GM18507 (cell line): ENCODE measurements at places on chromosomes 16 and 17.

GRCh38 chr17:6524520-6524919, 31.8 kb downstream of the PITPNM3 start:
- no peak for DNase-seq

DNA sequence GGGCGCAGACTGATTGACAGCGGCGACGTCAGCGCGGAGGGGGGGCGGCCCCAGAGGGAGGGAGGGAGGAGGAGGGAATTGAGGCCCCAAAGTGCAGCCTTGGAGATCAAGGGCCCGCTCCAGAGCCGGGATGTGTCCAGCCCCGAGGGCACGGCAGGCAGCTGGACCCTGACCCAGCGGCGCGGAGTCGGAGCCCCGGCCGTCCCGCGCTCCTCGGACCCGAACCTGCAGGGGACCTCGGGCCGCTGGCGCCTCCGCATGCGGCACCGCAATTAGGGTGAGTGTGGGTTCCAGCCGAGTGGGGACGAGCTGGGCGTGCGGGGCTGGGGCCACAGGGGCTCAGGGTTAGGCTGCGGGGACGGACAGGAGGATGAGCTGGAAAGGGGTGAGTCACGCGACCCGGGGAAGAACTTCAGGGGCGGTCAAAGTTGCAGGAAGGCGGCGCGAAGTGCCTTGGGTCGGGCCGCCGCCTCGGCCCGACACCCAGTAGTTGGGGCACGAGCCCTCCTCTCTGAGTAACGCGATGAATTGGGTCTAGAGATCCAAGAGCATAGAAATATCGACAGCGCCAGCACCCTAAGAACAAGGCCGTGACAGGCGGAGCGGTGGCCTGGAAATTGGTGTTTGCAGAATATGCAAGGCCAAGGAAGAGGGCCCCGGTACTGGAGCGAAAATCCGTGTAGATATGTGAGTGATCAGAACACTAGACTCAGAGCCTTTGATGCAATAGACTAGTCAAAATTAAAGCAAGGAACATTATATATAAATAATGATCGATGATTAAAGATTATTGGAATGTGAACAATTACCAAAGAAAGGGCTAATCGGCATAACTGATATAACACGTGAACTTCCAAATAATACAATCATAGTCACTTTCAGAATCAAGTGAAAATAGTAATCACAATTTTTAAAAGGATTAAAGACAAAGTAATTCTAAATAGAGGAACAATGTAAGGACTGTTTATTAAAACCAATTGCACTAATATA, at the start of gene TBX4:
Gene TBX4 (plus strand): TSS at position 122 of the 990 bp plus-strand sequence. CDS start 4,069 bp downstream, outside the sequence.
- no peak for DNase-seq

DNA sequence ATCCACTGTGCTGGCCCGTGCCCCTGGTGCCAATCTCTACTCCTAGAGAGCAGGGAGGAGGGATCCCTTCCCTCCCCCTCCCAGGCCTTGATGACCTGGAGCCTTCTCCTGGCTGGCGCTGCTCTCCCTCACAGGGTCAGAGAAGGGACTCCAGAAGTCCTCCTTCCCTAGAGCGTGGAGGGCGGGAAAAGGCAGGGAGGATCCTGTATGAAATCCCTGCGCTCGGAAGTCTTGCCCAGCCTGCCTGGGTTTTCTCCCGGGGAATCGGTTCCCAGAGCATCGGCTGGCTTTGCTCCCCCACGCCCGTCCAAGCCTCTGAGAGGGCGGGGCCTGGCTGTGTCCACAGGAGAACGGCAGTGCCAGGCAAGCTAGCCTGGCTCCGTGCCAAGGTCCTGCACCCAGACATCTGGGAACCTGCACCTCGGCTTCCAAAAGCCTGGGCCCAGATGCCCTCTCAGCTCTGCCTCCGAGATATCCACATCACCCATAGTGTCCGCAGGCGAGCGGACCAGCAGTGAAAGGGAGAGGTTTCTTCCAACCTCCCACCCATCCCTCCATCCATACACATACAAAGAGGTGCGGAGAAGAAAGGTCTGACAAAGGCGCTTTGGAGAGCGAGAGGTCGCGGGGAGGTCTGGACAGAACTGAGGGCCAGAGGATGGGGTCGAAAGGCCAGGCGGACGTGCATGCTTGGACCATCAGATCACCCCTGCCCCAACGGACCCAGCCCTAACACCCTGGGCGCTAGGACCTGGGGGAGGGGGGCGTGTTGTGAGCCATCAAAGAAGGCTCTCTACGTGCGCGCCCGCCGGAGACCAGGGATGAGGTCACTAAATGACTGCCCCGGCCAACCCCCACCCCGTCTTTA, 1.1 kb downstream of the MPP2 start:
- DNase-seq = no peak

- no peak for DNase-seq
Measured at GRCh38 chr16:23206986-23207385, 24.4 kb downstream of the SCNN1G start.

DNA sequence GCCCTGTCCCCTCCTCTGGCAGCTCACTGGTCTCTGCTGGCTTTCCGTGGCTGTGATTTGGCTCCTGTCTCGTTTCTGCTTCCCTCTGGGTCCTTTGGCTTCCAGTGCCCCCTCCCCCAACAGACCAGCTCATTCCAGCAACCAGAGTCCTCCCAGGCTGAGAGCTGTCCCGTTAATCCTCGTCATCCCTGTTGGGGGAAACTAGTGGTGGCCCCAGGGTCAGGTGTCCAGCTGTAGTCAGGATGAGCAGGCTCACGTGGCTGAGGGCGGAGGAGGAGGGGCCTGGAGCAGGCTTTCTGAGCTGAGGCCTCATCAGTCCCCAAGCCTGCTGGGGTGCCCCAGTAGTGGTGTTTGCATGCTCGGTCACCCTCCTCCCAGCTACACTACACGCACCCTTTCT, 10.7 kb upstream of the CBX4 start:
- DNase-seq = no peak

DNA sequence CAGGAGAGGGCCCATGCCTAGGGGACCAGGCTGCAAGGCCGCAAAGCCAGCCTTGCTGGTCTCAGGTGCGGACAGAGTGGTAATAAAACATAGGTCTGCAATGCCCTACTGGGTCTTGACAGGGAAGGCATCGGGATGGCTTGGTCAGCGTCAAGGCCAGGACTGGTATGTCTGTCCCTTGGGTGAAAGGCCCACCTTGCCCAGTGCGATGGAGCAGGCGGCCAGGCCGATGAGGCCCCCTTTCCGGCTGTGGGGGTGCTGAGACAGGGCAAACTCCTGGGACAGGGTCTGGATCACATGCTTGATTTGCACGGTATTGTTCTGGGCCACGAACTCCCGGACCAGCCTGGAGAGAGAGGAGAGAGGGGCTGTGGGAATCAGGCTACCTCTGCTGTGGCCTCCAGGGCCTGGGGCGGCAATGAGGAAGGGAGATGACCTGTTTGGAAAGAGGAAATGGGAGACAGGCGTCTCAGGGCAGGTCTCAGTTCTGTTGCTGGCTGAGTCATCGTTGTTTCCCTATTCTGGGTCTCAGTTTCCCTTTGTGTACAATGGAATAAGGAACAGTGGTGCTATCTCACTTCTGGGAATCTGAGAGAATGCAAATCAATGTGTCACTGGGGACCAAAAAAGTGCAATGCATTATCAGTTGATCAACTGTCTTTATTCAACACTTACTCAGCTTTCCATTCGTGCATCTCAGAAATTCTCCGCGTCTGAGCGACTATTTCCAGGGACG, 14.8 kb downstream of the VAC14 start:
- DNase-seq = no peak

- no peak for DNase-seq
Measured at GRCh38 chr16:58128181-58128631, 975 bp downstream of the CFAP20 start.

- DNase-seq = no peak
Measured at GRCh38 chr17:82806645-82807044, 33.2 kb downstream of the ZNF750 start.

DNA sequence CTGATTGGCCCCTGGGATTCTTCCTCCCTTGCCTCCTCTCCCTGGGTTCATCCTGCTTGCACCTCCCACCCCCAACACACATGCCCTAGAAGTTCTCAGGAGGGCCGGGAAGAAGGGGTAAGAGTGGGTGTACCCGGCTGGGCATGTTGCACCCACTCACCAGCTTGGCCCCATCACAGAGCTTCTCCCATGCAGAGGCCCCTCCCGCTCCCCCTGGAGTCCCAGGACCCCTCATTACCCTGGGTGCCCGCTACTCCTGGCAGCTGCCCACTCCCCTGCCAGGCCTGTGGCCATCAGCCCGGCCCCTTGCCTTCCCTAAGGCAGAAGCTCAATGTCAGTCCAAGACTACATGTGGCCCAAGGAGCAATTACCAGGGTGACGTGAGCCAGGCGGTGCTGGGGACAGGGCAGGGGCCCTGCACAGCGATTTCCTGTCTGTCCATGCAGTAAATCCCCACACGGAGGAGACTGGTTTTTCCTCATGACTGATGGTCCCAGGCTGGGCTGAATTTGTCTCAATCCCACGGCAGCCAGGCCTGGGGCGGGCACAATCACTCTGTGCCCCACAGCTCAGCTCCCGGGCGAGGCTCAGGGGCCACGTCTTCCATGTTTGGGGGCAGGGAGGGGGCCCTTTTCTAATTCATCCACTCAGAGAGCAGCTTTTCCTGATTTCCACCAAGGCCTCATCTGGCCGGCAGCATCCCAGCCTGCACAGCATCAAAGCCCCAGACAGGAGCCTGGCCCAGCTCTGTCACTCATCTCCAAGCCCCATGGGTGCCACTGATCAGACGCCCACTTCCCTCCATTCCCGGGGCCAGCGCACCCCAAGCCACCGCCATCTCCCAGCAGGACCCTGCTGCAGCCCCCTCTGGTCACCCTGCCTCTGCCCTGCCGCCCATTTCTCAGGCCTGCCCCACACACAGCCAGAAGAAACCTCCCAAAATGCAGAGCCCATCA, 234.7 kb downstream of the KATNIP start:
- DNase-seq = no peak

GRCh38 chr16:80092681-80093080, 448.1 kb upstream of the DYNLRB2 start:
- no peak for DNase-seq

GRCh38 chr16:85384833-85385462, 228.2 kb upstream of the GSE1 start:
- no peak for DNase-seq

- DNase-seq = no peak
Measured at GRCh38 chr16:30488764-30489605, 16.4 kb downstream of the ITGAL start.

DNA sequence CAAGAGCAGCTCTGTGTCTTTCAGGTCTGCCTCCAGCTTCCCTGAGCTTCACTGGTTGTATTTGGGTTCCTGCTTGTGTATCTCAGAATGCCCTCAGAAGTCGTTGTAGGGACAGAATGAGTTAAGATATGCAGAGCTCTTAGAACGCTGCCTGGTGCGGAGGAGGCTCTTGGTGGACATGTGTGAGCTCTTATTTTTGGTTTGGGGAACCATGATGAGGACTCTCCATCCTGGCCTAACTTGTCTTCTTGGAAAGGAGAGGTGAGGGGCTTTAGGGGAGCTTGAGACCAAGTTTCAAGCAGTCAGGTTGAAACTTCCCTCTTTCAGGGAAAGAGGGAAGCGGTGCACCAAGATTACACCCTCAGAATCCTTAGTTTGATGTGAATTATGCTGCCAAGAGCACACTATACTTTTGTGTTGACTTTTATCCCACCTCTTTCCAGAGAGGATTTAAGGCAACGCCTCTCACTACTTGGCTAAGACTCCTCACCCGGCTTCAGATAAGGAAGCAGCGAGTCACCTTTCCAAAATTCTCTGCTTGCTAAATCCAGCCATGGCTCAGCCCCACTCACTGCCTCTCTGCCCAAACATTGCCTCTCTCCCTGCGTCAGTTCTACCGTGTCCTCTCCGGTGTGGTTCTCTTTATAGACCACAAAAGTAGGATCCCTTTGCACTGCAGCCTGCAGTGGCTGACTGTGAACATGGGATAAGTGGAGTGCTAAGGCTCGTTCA, 12.7 kb downstream of the CDK5RAP3 start:
- no peak for DNase-seq

- DNase-seq = no peak
Measured at GRCh38 chr16:6891496-6891895, 441.1 kb upstream of the RBFOX1 start.

DNA sequence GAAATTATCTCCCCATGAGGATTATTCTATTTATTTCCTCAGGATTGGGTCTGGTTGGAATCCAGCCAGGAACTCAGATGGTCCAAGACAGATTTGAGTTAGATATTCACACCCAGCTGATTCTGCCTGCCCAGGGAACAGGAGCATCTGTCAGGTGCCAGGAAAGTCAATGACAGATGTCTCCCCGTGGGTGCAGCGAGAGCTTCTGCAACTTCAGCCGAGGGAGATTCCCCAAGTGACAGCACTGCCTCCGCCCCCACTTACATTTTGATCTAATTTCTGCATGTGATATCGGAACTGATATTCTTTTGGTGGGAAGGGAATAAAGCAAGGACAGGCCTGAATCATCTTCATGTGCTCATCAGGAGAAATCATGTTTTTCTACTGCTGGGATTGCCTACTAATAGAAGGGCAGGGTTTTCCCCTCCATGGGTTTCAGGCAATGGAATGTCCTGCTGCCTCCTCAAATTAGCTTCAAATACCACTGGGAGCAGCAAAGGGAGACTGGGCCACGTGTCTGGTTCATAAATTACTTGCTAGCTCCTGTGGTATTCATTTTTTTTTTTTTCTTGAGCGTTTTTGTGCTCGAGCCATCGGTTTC, 15.7 kb upstream of the DHX8 start:
- DNase-seq = no peak

DNA sequence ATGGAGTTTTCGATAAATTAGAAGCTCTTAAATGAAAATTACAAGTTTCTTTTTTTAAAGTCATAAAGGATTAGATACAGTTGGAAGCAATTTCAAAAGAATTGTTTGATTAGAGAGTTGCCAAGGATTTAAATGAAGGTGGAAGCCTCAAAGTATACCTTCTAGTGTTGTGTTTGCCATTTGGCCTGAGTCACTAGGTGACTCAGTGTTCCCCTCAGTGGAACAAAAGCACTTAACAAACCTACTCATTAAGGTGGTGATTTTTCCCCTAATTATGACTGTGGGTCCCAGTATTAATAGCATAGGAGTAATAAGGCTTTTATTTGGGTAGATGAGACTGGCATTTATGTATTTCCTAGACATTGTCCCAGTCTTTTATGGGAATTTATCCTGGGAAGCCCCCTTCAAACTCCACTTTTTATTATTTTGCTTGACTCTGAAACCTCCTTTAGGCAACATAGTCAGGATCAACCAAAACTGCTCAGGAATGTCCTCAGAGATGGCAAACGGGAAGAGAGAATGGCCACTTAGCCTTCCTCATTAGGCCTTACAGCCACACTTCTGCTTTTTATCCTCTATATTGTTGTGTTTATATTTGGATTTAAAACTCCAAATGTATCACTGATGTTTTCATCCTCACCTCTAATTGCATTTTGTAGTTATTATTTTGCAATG, 161.0 kb downstream of the FTO start:
- no peak for DNase-seq

GRCh38 chr16:86363836-86364618, 146.3 kb upstream of the FOXF1 start:
- no peak for DNase-seq

DNA sequence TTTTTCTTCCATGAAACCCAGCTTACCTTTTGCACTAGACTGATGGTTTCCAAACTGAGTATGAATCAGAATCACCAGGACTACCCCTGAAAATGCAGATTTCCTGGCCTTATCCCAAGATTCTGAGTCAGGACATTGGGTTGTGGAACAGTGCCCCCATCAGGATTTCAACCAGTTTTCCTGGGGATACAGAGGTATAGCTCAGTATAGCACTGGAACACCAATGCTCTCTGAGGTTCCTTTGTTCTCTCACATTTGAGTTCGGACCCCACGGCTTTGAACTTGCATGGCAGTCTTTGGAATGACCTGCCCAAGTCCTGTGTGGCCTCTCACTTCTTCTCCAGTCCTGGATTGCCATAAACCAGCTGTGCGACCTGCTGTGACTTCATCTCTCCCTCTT, 12.8 kb upstream of the CCL8 start:
- DNase-seq = no peak
